Activated CD4-positive, alpha-beta T cell treated with anti-CD3 and anti-CD28 coated beads, Interleukin-2, amount 10 ng/mL, durations not matched to agents 7 days and 5 days (primary cell): ENCODE measurements at places on chromosomes 3 and 15. TPM values are rescaled to one million over a fixed set of nuclear protein-coding genes. Genes with fewer than 3 reads are reported as not detected.

- DNase-seq, result no peak
- no peaks in the 10 kb centered on the region for H3K36me3 ChIP-seq
- H3K27me3 ChIP-seq, result peaks cover 2% of the 10 kb centered on the region
Measured at GRCh38 chr3:169362301-169362700, 301.2 kb downstream of the MECOM start.

GRCh38 chr15:60793656-60794055, 314.7 kb upstream of the ICE2 start:
- peaks cover 31% of the 10 kb centered on the region for H3K36me3 ChIP-seq
- H3K4me1 ChIP-seq, result peaks cover 18% of the 10 kb centered on the region
- peaks cover 1% of the 10 kb centered on the region for H3K27me3 ChIP-seq
- H3K4me3 ChIP-seq, result no peak overlapping the region

DNA sequence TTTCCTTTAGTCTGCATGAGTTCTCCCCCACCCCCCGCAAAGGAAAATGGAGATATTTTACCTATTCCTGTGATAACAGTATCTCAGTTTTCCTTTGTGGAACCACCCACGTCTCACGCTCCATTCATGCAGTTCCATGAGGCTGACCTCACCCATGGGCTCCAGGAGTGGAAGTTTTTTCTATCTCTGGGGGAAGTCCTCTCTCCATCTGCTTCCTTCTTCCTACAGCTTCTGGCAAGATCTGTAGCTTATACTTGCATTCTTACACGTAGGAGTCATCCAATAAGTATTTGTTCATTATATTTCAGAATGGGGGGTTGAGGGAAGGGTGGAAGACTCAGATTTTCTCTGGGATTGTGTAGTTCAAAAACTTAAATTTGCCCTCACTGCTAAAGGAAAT, 5.8 kb upstream of the GLCE start:
- no peak for DNase-seq
- no peak overlapping the region for H3K27ac ChIP-seq
- H3K4me3 ChIP-seq, result no peak overlapping the region
- H3K36me3 ChIP-seq, result no peaks in the 10 kb centered on the region

GRCh38 chr15:67607959-67608637, 65.6 kb downstream of the MAP2K5 start:
- no peak for DNase-seq
- no peak overlapping the region for H3K27ac ChIP-seq
- no peaks in the 10 kb centered on the region for H3K4me1 ChIP-seq
- no peaks in the 10 kb centered on the region for H3K27me3 ChIP-seq
- peaks cover 5% of the 10 kb centered on the region for H3K36me3 ChIP-seq
- no peak overlapping the region for H3K4me3 ChIP-seq

DNA sequence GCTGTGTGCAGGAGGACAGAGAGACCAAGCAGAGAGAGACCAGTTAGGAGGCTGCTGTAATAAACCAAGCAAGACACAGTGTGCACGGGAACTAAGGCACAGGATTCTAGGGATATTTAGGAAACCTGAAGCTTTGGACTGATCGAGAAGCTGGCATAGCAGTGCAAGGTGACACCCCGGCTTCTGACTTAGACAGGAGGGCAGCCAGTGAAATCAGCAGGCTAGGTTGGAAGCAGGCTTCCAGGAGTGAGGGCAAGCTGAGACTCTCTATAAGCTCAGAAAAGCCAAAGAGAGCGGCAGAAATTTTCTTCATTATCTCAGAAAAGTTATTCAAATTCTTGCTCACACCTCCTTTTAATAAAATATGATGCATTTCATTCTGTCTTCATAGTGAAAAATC, 104.6 kb downstream of the LIPC start:
- H3K4me1 ChIP-seq, result no peaks in the 10 kb centered on the region
- no peaks in the 10 kb centered on the region for H3K36me3 ChIP-seq
- DNase-seq, result no peak

- H3K4me3 ChIP-seq, result peak within 1 kb of the TSS; percentile 61
- peak; percentile 56 for DNase-seq
- H3K27ac ChIP-seq, result no peak within 1 kb of the TSS
Measured at GRCh38 chr15:62066663-62067447, at the start of gene C2CD4A. C2CD4A (plus strand) TSS chr15:62066977; CDS start chr15:62067614, 637 bp downstream.

GRCh38 chr3:37586280-37586679, 275.4 kb upstream of the CTDSPL start:
- H3K4me3 ChIP-seq, result no peak overlapping the region
- DNase-seq, result no peak
- H3K4me1 ChIP-seq, result no peaks in the 10 kb centered on the region

- peaks cover 2% of the 10 kb centered on the region for H3K4me1 ChIP-seq
- peaks cover 6% of the 10 kb centered on the region for H3K36me3 ChIP-seq
- DNase-seq, result no peak
- no peak overlapping the region for H3K27ac ChIP-seq
- H3K27me3 ChIP-seq, result no peaks in the 10 kb centered on the region
- no peak overlapping the region for H3K4me3 ChIP-seq
Measured at GRCh38 chr15:80174017-80174746, 21.4 kb downstream of the FAH start.

- H3K27me3 ChIP-seq, result peaks cover 22% of the 10 kb centered on the region
- H3K4me1 ChIP-seq, result no peaks in the 10 kb centered on the region
- H3K27ac ChIP-seq, result no peak overlapping the region
- DNase-seq, result no peak
Measured at GRCh38 chr3:176930942-176931341, 266.3 kb downstream of the TBL1XR1 start.

DNA sequence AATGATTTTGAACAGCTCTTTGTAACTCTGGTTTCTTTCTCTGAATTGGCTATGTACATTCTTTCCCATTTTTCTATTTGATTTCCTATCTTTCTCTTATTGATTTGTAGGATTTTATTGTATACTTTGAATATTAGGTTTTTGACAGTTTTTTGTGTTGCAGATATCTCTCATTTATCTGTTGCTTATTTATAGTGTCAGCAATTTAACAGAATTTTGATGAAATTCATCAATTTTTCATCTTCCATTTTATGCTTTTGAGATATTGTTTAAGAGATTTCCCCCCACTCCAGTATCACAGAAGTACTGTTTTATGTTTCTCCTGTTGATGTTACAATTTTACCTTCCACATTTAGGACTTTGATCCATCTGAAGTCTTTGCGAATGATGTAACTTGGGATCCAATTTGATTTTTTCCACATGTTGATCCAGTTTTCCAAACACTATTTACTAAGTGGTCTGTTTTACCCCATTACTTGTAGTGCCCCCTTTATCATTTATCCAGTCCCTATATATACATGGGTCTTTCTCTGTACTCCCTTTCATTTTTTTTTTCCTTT, 46.1 kb downstream of the XYLB start:
- no peaks in the 10 kb centered on the region for H3K27me3 ChIP-seq
- DNase-seq, result no peak
- peaks cover 22% of the 10 kb centered on the region for H3K36me3 ChIP-seq
- H3K27ac ChIP-seq, result no peak overlapping the region

DNA sequence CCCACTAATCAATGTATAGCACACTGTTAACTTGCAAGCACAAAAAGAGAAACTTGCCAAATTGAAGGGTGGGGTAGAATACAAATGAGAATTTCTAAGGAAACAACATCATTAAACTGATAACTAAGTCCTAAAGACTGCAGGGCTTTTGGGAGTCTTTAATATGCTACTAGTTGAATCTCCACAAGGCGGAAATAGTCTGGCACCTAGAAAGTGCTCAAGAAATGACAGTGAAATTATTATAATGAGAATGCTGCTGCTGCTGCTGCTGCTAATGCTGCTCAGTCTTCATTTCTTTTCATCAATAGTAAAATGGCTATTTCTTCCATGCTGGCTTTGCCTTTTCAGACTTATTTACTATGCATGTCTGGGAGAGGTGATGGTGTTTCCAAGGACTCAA, 91.8 kb downstream of the BTD start:
- H3K4me3 ChIP-seq, result no peak overlapping the region
- no peaks in the 10 kb centered on the region for H3K27me3 ChIP-seq
- H3K4me1 ChIP-seq, result no peaks in the 10 kb centered on the region
- DNase-seq, result no peak
- no peak overlapping the region for H3K27ac ChIP-seq

GRCh38 chr3:150623945-150624344, 20.8 kb downstream of the SELENOT start:
- H3K4me3 ChIP-seq, result no peak overlapping the region
- peaks cover 41% of the 10 kb centered on the region for H3K36me3 ChIP-seq
- no peaks in the 10 kb centered on the region for H3K27me3 ChIP-seq

- H3K4me1 ChIP-seq, result no peaks in the 10 kb centered on the region
- no peak overlapping the region for H3K4me3 ChIP-seq
- H3K36me3 ChIP-seq, result no peaks in the 10 kb centered on the region
Measured at GRCh38 chr3:175255698-175256097, 396.6 kb downstream of the NAALADL2 start.

DNA sequence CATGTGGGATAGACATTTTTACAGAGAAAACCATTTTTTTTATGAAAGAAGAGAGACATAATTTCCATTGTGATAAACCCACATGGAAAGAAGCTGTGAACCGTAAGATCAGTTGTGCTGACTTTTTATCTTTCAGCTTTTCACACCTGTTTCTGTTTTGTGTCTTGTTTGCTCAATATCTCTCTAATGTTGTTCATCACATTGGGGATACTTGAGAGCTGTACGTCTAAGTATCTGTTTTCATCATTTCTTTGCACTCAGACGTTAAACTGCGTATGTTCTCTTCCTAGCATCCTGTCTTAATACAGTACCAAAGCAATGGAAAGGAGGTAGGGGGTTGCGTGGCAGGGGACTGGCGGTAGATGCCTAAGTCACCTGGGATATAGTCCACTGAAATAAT, 449.0 kb downstream of the NAALADL2 start:
- H3K4me3 ChIP-seq, result no peak overlapping the region
- H3K4me1 ChIP-seq, result no peaks in the 10 kb centered on the region
- H3K27ac ChIP-seq, result no peak overlapping the region
- no peaks in the 10 kb centered on the region for H3K36me3 ChIP-seq
- no peaks in the 10 kb centered on the region for H3K27me3 ChIP-seq

DNA sequence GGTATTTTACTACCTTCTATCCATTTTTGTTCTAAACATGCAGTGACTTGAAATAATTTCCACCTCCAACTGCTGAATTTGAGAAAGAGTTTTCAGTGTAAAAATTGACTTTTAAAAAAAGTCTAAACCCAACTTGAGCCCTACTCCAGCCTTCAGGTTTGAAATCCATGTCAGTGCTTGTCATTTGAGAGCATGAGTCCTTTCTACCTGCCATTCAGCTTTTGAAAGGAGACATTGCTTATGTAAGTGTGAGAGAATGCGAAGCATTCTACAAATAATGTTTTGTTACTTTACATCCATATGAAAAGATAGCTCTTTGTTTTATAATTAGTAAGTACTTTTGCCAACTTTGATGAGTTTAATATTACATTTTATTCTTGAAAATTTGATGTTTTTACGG, 329.2 kb downstream of the PTPRG start:
- H3K4me3 ChIP-seq, result no peak overlapping the region
- peaks cover 14% of the 10 kb centered on the region for H3K27me3 ChIP-seq
- peaks cover 18% of the 10 kb centered on the region for H3K4me1 ChIP-seq
- no peak for DNase-seq
- no peaks in the 10 kb centered on the region for H3K36me3 ChIP-seq

GRCh38 chr3:47265725-47266428, 16.7 kb downstream of the KIF9 start:
- H3K4me3 ChIP-seq, result no peak overlapping the region
- no peak for DNase-seq
- H3K36me3 ChIP-seq, result no peaks in the 10 kb centered on the region

GRCh38 chr3:23869977-23870662, 46.7 kb downstream of the NKIRAS1 start:
- H3K4me1 ChIP-seq, result no peaks in the 10 kb centered on the region
- no peak overlapping the region for H3K4me3 ChIP-seq
- no peak for DNase-seq
- H3K27ac ChIP-seq, result no peak overlapping the region
- no peaks in the 10 kb centered on the region for H3K27me3 ChIP-seq

DNA sequence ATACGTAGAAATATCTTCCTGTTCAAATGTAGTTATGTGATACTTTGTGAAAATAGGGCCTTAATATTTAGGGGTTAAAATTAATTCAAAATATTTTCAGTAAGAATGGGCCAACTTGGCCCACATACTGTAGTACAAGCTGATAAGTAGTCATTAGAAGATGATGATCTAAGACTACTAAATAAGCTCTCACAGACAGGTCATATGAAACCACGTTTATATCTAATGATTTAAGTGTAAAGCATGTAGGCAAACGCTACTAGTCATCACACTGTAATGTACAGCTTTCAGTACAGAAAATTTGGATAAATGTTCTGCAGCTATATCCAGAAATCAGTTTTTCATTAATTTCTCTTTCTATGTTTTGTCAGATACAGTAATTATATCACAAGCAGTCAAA, 228.6 kb downstream of the UBE2E2 start:
- H3K27ac ChIP-seq, result no peak overlapping the region
- no peak for DNase-seq
- no peaks in the 10 kb centered on the region for H3K36me3 ChIP-seq
- H3K4me1 ChIP-seq, result peaks cover 11% of the 10 kb centered on the region
- H3K4me3 ChIP-seq, result no peak overlapping the region
- no peaks in the 10 kb centered on the region for H3K27me3 ChIP-seq

- H3K4me1 ChIP-seq, result peaks cover 72% of the 10 kb centered on the region
- no peak overlapping the region for H3K4me3 ChIP-seq
- H3K27me3 ChIP-seq, result no peaks in the 10 kb centered on the region
Measured at GRCh38 chr3:195903950-195904290, 4.4 kb downstream of the TNK2 start.

The RAB8B gene
- 150 TPM for total RNA-seq

The CCDC54 gene
- total RNA-seq, result not detected

The CHAC1 gene
- total RNA-seq, result 6.7 TPM

The CLDN16 gene
- total RNA-seq, result not detected

The LRRN1 gene
- 0.20 TPM for total RNA-seq

The THUMPD3 gene
- total RNA-seq, result 46.6 TPM

The AADAC gene
- not detected for total RNA-seq

The RNF13 gene
- total RNA-seq, result 45.7 TPM

The TMEM158 gene
- 0.54 TPM for total RNA-seq

The TMEM202 gene
- total RNA-seq, result not detected

The GOLGA8K gene
- total RNA-seq, result 1.2 TPM

The FGF7 gene
- total RNA-seq, result not detected

The SLC15A2 gene
- total RNA-seq, result 2.2 TPM
